HFFc6 (cell line): ENCODE measurements at places on chromosomes 7 and 10.

- no peak for DNase-seq
These were observed 137.2 kb downstream of the LRMDA start for GRCh38 chr10:75568450-75569130.

DNA sequence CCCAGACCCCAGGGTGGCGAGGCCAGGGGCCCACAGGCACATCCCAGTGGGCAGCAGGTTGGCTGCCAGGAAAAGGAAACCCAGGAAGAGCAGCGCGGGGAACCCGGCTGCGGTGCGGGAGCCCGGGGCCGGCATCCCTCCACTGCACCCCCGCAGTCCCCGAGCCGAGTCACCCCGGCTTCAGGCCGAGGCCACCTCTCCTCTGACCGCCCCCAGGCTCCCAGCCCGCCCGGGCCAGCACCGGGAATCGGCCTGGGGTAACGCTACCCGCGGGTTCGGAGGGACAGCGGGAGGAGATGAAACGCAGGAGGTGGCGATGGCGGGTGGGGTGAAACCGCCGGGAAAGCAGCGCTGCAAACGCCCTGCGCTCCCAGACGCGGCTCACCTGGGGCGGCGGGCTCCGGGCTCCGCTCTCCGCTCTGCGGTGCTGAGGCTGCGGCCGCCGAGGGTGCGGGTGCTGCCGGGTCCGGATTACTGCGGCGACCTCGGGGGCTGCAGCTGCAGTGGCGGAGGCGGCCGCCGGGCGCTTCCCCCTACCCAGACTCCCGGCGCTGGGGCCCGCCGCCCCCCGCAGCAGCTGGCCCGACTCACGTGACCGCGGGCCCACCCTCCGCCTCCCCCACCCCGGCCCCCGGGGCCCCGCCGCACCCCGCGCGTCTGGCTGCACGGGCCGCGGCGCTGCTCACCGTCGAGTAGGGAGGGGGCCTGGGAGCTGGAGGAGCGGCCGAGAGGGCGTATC, at the start of gene SCRN1:
Gene SCRN1 (minus strand): TSS at position 545 of the 739 bp plus-strand sequence. CDS start 20,734 bp downstream, outside the sequence.
- no peak for DNase-seq

DNA sequence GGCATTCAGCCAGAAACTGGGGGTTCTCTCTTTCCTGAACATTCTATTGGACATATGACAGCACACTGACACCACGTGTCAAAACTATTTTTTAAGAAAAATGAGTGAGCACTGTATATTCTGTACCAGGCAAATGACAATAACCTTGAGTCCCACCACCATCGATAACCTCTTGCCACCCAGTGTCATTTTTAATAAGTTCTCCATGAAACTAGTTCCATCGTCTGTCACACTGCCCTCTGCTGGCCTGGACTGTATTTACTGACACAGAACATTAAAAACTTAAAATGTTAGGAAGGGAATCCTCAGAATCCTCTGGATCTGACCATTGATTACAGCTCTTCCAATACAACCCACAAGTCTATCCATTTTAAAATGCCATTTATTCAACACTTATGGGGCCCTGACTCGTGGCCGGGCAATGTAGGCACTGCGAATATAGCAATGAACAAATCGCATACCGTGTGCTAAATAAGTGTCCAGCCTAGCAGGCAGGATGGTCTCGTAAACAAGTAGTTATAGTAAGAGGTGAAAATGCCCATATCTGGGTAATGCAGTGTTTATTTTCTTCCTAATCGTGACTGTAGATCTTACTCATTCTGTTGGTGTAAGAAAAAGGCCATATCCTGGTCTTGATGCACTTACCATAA, 35.9 kb upstream of the CACNB2 start:
- peak; percentile 22 for DNase-seq

GRCh38 chr10:114441107-114441506, 36.8 kb upstream of the AFAP1L2 start:
- DNase-seq, result no peak

- DNase-seq, result no peak
These were observed 7.7 kb downstream of the MDFIC start for GRCh38 chr7:114929570-114929969.

- no peak for DNase-seq
These were observed 30.2 kb downstream of the ALOX5 start for GRCh38 chr10:45404087-45404769.

DNA sequence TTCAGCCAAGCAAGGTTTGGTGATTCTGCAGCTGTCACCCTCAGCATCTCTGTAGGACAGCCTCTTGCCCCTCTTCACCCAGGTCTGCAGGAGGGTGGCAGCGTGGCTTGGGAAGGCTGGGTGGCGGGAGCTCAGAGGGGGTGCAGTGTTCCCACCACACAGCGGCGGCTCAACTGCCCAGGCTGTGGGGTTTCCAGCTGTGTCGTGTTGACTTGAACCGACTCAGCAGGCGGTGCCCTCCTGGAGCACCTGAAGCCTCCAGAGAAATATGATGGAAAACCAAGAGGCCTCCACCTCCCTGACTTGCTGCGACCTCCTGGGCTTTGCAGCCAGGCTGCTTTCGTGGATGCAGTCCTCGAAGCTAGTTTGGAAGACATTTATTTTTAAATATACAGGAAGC, 68.0 kb upstream of the KLF6 start:
- DNase-seq, result no peak

DNA sequence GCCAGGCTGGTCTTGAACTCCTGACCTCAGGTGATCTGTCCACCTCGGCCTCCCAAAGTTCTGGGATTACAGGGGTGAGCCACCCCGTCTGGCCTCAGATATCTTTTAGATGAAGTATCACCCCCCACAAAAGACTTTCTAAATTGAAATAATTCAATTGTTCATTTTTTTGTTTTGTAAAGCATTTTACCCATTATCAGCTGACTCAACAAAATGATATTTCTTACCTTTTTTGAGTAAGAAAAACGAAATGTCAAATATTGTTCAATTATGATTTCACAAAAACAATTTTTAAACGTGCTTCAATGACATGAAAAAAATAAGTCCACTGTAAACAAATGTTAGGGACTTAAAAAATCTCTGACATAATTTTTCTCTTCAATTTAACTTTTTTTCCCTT, 822 bp upstream of the PRPF18 start:
- no peak for DNase-seq

- DNase-seq, result no peak
These were observed 9.2 kb downstream of the IL15RA start for GRCh38 chr10:5968037-5968680.

- no peak for DNase-seq
These were observed 54.1 kb downstream of the SLIT1 start for GRCh38 chr10:97131666-97132065.
